Stimulated activated CD8-positive, alpha-beta memory T cell treated with anti-CD3 and anti-CD28 coated beads, Interleukin-7, amount 100 ng/mL, for 4 hours (primary cell): ENCODE measurements at places on chromosomes 1 and 21.

DNA sequence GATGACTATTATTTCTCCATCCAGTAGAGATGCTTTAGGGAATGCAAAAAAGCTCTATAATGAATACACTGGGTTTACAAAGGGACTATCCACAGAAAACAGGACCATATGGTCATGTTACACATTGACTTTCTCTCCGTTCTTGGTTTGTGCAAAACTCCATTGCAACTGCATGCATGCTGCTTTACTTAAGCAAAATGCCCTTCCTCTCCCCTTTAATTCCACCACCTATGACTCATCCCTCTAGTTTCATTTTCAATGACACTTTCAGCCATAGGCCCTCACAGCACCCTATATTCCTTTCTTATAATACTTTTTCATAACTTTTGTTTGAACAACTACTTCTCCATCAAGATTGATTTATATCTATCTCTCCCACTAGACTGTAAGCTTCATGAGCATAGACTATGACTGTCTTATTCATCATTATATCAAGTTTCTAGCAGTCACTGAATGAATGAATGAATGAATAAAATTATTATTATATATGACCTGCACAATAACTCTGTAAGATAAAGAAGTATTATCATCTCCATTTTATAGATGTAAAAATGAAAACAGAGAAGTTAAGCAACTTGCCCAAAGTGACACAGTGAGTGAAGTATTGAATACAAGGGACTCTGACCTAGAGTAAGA is 248.9 kb downstream of the PLPP3 start:
- DNase-seq = no peak

- DNase-seq = no peak
Measured at GRCh38 chr1:67534627-67535065, 104.4 kb upstream of the SERBP1 start.

DNA sequence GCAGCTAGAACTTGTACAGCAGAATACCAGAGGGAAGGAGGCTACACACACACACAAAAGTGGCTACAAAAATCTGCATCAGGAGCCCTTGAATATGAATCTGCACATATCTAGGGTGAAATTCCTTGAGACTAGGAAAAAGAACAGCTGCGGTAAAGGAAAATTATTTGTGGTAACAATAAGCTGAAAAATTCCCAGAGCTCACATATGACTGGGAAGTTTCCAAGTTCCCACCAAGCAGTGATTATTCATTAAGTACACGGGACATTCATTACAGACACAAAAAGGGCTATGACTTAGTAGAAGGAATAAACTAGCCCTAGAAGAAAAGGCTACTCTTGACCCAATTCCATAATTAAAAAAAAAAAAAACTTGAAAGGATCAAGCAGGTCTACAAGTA is 149.5 kb upstream of the BACE2 start:
- DNase-seq = no peak

GRCh38 chr1:89833183-89834082 is 12.6 kb downstream of the LRRC8D start:
- DNase-seq = no peak

DNA sequence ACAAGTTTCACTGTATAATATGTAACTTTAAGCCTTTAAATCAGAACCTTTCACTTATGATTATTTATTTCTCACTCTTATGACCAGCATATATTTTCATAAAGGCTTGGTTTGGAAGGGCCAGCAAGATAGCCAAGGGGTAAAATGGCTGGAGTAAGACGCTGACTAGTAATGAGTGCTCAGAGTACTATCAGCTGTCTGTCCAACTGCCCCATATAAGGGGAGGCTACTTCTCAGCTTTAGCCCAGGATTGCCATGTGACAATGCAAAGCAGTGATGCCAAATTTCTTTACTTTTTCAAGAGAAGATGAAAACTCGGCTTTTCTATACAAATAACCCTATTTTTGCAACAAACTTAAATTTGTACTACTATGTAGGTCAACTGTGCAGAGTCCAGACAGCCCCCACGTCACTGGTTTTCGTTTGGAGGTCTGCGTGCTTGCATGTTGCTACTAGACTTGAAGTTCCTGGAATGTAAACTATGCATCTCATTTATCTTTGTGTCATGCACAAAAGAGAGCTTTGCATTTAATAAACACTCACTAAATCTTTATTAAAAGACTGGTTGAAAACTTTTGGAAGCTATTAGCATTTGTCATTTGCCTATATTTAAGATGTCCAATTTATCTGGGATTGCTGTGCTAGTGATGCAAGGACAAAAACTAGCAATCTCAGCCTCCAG is 110.4 kb downstream of the TNFSF18 start:
- DNase-seq = no peak
